Psoas muscle (tissue), 8 donors: ENCODE measurements at places on chromosomes 2 and 18.
A peak's percentile ranks its signal among the peaks of the same experiment; 100 is the strongest.

GRCh38 chr2:28557389-28558131 lies 61.7 kb downstream of the PLB1 start:
- no peak for DNase-seq

DNA sequence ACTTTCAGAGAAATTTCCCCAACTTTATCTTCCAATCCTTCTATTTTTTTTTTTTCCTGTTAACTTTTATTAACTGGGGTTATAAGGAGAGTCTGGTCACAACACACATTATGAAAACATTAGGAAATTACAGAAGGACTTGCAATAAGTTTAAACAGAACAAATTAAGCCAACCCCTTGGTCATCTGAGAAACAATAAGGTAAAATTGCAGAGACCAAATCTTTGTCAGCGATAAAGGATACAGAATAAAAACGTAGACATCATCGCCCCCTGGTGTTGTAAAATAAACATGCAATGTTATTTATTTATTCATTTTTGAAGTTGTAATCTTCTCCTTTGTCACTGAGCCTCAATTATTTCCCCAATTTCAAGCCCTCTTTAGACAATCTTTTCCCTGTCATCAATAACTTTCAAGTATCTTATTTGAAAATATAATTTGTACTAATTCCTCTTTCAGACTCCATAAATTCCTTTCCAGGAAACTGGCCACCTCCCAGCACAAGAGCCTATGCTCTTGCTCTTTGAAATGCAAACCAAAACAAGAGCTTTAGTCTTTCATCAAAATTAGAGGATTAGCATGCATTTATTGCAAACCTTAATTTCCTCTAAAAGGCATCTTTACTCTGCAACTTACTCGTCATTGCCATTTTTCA lies 19.5 kb downstream of the G6PC2 start:
- no peak for DNase-seq

GRCh38 chr2:58106896-58107295 lies 60.3 kb downstream of the VRK2 start:
- DNase-seq, result no peak

- DNase-seq, result peak; percentile 58
These were observed 896 bp downstream of the CACNB4 start for GRCh38 chr2:152097801-152098495.

DNA sequence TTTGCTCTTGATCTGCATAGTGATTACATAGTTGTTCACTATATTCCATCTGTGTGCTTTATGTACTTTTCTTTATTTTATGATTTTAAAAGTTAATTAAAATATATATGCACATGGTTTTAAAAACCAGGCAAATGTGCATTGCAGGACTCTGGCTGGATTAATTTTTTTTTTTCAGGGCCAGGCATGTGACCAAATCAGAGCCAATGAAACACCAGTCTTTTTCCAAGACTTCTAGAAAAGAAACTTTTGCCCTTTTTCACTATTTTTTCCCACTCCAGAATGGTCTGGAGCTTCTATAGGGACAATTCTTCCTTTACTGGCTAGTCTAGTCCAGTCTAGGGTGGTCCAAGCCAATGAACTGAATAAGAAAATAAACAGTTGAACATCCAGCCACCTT lies 198.1 kb upstream of the FBXO11 start:
- no peak for DNase-seq

- no peak for DNase-seq
These were observed 206.8 kb upstream of the ERBB4 start for GRCh38 chr2:212745359-212745758.

DNA sequence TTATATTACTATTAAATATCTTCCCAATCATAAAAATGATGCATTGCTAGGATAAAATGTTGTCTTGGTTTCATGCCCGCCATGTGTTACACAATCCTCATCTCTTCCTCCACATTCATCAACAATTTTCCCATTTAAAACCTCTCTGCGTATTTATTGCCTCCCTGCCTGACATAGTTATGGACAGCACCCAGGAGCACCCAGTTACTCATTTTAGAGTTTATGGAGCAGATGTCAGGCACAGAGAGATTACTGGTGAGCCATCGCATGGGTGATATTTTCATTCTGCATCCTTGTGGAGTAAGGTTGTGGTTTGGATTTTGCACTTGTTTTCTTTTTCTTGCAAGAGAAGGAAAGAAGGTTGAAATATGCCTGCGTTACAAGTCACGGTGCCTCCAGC lies 116.7 kb upstream of the NPAS2 start:
- DNase-seq, result no peak

- DNase-seq, result no peak
These were observed 21.2 kb upstream of the LAPTM4A start for GRCh38 chr2:20072436-20073158.

- DNase-seq, result no peak
These were observed 325.3 kb upstream of the TFPI start for GRCh38 chr2:187879491-187879890.

GRCh38 chr2:27822049-27822448 lies 50.5 kb downstream of the MRPL33 start:
- no peak for DNase-seq

GRCh38 chr2:236899950-236900640 lies 185.6 kb upstream of the COPS8 start:
- DNase-seq, result no peak

GRCh38 chr2:78541451-78542267 lies 483.8 kb upstream of the REG3G start:
- no peak for DNase-seq

GRCh38 chr2:240919786-240920782 lies 13.9 kb downstream of the CROCC2 start:
- DNase-seq, result peak; percentile 46

- no peak for DNase-seq
These were observed 26.7 kb upstream of the TGFA start for GRCh38 chr2:70580352-70580751.

DNA sequence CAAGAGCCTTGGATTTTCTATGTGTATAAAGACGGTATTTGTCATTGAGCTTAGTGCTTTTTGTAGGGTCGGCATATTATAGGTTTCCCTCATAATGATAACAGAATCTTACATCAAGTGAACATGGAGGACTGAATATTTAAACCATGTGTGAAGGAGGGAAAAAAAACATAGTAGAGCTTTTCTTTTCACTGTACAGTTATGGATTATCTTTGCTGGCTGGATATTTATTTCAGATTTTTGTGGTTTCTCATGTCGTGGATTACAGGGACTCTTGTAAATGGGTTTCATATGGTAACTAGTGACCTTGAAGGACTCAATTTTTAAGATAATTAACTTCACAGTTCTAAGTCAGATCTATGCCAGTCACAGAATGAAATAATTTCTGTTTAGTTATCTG lies 330.2 kb upstream of the NRP2 start:
- DNase-seq, result no peak

GRCh38 chr2:86226070-86226469 lies 26.8 kb downstream of the MRPL35 start:
- no peak for DNase-seq

GRCh38 chr2:238420442-238420841 lies 6.3 kb upstream of the ASB1 start:
- DNase-seq, result no peak

DNA sequence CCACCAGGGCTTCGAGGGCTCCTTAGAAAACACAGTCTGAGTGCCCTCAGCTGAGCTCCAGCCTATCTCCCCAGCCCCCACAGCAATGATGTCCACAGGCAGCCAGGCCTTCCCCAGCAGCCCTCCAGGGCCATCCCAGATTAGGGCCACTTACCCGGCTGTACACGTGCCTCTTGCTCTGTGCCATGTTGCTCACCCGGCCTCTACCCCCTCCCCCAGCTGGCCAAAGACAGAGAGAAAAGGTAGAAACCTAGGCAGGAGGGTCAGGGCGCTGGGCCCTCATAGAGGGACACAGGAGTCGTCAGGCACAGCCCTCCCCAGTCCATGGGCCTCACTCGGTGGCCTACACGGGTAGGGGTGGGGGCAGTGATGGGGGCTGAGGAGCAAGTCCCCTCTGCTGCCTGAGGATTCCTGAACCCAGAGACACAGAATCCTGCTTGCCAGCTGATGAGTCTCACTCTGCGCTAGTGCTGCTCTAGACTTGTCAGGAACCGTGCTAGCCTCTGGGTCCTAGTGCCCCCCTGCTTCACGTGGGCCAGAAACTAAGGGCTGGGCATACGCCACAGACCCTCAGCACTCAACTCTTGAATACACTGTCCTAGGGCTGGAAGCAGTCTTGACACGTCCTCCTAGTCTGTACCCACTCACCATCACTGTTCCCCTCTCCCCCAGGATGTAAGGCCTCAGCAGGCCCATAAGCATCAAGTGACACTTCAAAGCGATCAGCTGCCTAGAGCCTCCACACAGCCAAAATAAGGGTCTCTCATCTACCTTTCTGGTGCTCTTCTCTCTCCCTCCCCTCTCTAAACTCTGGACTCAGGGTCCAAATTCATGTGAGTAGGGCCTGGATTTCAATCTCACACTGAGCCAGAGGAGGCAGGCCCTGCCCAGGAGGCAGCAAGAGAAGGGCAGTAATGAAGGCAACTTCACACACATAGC lies at the start of gene DCTN1:
DCTN1 (minus strand) TSS at position 461 of the 939 bp plus-strand sequence; CDS start at position 187, 274 bp downstream.
- peak; percentile 68 for DNase-seq

DNA sequence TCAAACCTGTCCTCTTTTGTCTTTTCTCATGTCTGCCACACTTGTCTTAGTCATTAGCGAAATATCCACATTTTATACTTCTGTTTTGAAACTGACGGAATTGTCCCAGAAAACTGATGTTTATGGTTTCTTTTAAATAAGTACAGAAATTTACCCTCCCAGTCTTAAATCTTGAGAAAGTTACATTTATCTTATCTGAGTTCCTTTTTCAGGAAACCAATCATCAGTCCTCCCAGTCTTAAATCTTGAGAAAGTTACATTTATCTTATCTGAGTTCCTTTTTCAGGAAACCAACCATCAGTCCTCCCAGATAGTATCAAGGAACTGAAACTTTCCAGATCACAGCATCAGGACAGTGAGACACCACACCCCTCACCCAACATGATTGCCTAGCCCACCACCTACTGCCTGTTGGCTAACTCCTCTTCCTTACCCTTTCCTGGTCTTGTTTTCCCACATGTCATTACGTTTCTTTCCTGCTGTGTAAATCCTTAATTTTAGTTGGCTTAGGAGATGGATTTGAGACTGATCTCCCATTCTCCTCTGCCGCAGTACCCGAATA lies 247.7 kb downstream of the PTPRM start:
- no peak for DNase-seq

- DNase-seq, result no peak
These were observed 33.6 kb upstream of the ODC1 start for GRCh38 chr2:10481666-10482157.

- no peak for DNase-seq
These were observed 228.9 kb downstream of the BCL11A start for GRCh38 chr2:60324536-60324935.

DNA sequence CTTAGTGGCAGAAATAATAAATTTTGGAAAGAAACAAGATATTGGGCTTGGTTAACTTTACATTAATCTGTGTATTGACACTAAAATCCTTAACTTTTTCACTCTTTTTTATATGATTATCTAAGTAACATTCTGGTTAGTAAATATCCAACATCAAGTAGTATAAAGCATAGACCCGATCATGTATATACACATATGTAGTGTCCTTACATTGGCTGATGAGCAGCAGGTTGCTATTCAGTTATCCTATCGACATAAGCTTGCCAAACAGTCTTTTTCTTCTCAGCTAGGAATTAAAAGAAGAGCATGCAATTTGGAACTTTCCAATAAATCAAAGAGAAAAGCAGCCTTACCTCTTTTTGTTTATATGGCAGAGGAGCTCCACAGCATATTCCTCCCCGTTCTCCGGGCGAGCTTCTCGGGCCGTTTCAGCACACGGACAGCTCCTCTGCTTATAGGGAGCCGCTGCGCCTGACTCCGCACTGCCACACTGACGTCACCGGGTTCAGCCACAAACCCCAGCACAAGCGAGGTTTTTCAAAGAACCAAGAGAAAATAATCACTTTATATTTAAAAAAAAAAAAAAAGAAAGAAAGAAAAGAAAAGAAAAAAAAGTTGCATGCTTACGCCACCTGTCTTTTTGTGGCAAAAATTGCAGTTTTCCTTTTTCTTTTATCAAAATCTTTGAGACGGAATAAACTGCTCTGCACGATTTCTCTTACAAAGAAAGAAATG lies at the start of gene SCG2:
SCG2 (minus strand) TSS at position 430 of the 735 bp plus-strand sequence. CDS start 3,079 bp downstream, outside the sequence.
- peak; percentile 76 for DNase-seq

- no peak for DNase-seq
These were observed 97.6 kb downstream of the WDR7 start for GRCh38 chr18:56748698-56749268.

GRCh38 chr2:98301469-98301868 lies 44.8 kb upstream of the CNGA3 start:
- no peak for DNase-seq

- DNase-seq, result no peak
These were observed 111.9 kb downstream of the IRS1 start for GRCh38 chr2:226687641-226688253.

DNA sequence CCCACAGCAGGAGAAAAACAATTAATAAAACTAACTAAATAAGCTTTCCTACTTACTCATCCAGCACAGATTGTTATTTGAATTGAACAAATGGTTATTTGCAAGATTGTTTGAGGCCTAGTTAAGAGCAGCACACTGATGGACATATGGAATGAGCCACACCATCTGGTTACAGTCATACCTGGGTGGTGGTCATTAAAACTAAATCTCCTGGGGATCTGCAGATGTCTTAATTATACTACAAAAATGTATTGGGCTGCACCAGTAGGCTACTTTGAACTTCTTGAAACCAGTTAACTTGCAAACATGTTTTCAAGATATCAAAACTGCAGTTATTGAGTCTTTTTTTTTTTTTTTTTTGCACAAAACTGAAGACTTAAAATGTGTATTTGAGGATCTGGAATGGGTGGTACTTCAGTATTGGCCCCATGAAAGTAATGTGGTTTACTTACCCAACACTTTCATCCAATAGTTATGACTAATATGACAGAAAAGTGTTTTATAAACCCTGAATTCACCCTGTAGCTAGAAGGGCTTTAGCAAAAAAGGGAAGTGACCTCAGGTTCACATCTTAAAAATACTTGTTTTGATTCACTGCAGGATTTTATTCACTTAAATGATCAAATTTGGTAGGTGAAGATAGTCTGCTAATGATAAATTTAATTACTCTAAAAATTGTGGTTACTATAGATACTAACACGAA lies 10.8 kb downstream of the AGFG1 start:
- no peak for DNase-seq

DNA sequence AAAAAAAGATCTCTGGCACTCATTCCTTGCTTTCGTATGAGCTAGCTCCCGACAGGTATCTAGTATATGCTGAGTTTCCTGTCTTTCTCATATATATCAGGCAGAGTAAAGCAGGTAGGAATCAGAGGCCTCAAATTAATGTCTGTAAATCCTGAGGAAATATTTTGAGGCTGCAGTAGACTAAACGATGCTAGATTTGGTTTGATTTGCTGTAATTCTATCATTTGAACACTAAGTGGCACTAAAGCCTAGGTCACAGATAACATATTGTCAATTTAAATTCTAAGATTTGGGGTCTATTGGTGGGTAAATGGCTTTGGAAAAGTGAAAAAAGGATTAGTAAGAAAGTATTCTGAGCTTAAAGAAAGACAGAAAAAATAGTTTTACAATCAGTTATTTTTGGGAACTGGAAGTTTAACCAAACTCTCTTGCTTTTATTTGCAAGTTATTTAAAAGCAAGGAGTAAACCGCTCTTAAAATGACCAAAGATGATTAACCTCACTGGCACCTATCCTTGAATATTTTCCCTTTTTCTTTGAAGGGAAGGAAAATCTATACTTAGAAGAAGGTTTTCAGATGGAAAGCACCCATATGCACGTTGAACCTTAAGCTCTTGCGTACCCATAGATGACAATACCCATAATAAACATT lies 37.6 kb upstream of the SLC4A10 start:
- no peak for DNase-seq
